Small intestine (tissue), 16 donors: ENCODE measurements at places on chromosomes 5 and 9. TPM values are rescaled to one million over a fixed set of nuclear protein-coding genes. Genes with fewer than 3 reads are reported as not detected.
A peak's percentile ranks its signal among the peaks of the same experiment; 100 is the strongest.

DNA sequence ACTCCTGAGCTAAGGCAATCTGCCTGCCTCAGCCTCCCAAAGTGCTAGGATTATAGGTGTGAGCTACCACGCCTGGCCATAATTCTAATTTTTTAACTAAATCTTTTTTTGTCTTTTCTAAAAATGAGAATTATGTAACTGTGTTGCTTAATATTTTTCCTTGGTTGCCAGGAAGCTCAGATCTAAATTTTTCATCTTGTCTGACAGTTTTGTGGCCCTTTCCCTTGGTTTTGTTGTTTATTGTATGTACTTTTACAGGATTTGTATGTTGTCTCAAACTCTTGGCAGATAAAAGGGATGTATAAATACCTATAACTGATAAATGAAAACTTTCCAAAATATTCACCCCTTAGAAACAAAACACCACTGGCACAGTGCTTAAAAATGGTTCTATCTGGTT is 88.2 kb upstream of the KLF9 start:
- DNase-seq = no peak
- no peaks in the 10 kb centered on the region for H3K4me1 ChIP-seq
- H3K27me3 ChIP-seq = no peaks in the 10 kb centered on the region
- no peak overlapping the region for H3K4me3 ChIP-seq
- no peaks in the 10 kb centered on the region for H3K36me3 ChIP-seq

NEURL1B gene
- polyA plus RNA-seq = 21.0 TPM

GRCh38 chr5:35442885-35443639 is 174.6 kb upstream of the SPEF2 start:
- no peaks in the 10 kb centered on the region for H3K27me3 ChIP-seq
- H3K36me3 ChIP-seq = no peaks in the 10 kb centered on the region
- no peak overlapping the region for H3K4me3 ChIP-seq
- no peak for DNase-seq
- no peaks in the 10 kb centered on the region for H3K4me1 ChIP-seq

DNA sequence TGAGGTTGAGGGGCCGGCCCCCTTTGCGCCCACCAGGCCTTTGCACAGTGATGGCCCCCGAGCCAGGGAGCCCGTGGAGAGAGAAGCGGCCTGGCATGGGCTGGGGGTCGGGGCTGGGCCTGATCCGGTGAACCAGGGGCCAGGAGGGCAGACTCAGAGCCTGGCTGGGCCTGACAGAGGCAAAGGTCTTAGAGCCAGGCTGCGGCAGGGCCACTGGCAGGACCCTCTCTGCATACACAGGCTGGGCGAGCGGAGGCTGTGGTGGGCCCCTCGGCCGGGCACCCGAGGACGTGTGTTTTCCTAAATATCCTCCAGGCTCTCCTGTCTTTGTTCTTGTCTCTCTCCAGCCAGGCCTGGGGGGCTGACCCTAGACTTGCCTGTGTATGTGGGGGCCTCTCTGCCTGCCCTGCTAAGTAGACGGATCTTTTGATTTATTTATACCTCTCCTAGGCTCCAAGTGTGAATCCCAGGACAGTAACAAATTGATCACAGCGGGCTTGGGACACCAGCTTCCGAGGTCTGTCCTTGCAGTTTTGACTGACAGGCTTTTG is 933 bp downstream of the NEK6 start:
- peaks cover 38% of the 10 kb centered on the region for H3K4me1 ChIP-seq
- no peaks in the 10 kb centered on the region for H3K36me3 ChIP-seq
- H3K27me3 ChIP-seq = no peaks in the 10 kb centered on the region
- peak overlapping the region; percentile 90 for H3K4me3 ChIP-seq
- peak overlapping the region; percentile 90 for H3K27ac ChIP-seq
- peak; percentile 59 for DNase-seq

GRCh38 chr5:35117967-35118366 is 70.2 kb upstream of the AGXT2 start:
- H3K4me1 ChIP-seq = no peaks in the 10 kb centered on the region
- no peak for DNase-seq
- H3K36me3 ChIP-seq = no peaks in the 10 kb centered on the region
- H3K27me3 ChIP-seq = no peaks in the 10 kb centered on the region
- H3K4me3 ChIP-seq = no peak overlapping the region

PCDHB7 gene
- polyA plus RNA-seq = 1.1 TPM

DNA sequence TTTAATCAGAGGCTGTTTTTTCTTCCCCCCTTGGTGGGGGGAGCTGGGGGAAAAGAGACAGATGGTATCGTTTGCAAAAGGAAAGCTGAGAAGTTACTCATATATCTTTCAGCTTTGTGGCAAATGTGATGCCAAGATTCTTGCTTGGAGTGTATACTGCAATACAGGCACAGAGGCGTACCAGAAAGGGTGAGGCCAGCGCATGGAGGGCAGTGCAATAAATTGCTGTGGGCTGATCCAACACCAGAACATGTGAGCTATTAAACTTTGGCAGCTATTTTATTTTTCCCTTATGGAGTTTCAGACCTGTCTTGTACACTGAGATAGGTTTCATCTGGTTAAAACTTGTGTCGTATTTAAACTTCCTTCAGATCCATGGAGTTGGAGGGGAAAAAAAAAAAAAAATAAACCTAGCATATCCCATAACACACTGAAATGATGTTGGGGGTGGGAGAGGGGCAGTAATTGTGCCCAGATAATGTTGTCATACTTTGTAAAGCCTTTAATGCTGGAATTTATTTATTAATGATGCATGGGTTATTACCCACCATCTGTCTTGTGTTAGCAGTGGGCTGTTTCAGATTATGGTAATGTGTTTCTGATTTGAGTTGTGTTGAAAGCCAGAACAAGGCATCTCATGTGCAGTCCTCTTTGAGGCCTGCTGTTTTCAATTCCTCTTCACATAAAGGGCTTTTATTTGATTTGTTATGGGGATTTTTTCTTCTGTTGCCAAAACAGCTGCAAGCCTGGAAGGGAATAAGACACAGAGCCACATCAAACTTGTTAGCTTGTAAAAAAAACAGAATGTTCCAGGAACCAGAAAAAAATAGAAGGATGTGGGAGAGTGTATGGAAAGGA is 891.3 kb downstream of the TLE1 start:
- H3K4me1 ChIP-seq = no peaks in the 10 kb centered on the region
- H3K27ac ChIP-seq = peak overlapping the region; percentile 14
- no peaks in the 10 kb centered on the region for H3K27me3 ChIP-seq
- H3K36me3 ChIP-seq = no peaks in the 10 kb centered on the region
- H3K4me3 ChIP-seq = no peak overlapping the region

TMEM174 gene
- not detected for polyA plus RNA-seq

DNA sequence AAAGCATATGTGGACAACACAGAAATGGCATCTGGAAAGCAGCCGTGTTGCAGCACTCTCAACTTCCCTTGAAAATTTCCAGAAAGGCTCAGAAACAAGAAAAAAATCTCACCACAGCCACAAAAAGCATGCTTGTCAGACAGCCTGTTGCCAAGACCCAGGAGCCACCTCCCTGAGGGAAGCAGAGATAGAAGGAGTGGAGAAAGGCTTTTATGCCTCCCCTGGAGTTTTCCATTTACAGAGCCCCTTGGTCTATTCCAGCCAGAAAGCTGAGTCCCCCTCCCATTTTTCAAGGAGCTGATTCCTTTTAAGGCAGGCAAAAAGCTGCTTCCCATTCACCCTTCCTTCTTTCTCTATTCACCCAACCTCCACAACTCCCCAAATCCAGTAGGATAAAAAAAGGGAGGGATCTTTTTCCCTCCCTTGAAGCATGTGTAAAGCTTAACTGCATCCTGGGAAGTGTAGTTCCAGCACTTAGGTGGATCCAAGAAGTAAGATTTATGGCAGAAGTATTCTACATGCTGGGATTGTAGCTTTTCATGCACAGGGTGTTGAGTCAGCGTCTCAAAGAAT is 37.1 kb upstream of the PALM2AKAP2 start:
- H3K4me1 ChIP-seq = no peaks in the 10 kb centered on the region
- H3K27ac ChIP-seq = no peak overlapping the region
- no peak for DNase-seq

DNA sequence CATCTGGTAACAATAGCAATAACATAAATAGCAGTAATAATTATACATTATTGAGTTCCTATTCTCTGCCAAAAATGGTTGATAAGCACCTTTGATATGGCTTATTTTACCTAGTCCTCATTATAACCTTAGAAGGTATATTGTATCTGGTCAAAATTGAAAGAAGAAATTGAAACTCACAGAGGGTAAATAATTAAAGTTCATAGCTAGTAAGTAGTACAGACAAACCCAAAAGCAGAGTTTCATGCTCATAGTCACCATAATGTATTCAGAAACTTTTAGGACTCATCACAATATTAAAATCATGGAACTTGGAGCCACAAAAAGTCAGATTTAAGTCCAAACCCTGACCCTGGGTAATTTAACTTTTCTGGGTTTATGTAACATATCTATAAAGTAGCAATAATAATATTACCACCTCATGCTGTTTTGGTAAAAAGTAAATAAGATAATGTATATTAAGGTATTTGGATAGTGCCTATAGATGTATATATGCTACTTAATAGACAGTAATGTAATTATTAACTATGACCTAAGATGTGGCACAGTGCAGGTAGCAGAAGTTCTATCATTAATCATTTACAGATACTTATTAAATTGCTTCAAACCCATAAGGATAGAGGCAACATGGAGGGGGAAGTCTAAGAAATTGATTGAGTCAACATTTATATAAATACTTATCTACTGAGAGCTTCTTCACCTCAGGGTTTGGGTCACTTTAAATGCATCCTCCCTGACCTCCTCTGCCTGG is 32.4 kb downstream of the STK32A start:
- H3K4me3 ChIP-seq = no peak overlapping the region
- H3K27ac ChIP-seq = no peak overlapping the region
- DNase-seq = no peak
- no peaks in the 10 kb centered on the region for H3K36me3 ChIP-seq
- no peaks in the 10 kb centered on the region for H3K4me1 ChIP-seq
- H3K27me3 ChIP-seq = no peaks in the 10 kb centered on the region

GRCh38 chr9:90105773-90106172 is 501.0 kb downstream of the GADD45G start:
- DNase-seq = no peak
- no peaks in the 10 kb centered on the region for H3K27me3 ChIP-seq

RNF208 gene
- 10.8 TPM for polyA plus RNA-seq

DNA sequence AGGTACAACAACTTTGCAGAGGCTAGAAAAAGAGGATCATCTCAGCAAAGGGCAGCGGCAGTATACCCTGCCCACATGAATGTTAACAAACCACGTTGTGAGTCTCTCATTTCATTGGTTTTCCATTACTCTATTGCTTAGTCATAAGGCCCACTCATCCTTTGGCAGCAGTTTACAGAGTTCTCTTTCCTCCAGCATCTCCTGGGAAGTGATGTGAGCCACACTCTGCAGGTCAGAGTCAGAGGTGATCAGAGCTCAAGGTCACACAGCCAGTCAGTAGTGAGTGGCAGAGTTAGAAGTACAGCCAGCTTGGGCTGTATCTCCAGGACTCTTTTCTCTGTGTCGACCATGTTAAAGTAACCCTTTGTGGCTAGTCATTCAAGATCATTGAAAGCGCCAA is 599.6 kb upstream of the GRAMD2B start:
- H3K36me3 ChIP-seq = no peaks in the 10 kb centered on the region
- no peaks in the 10 kb centered on the region for H3K4me1 ChIP-seq
- H3K27me3 ChIP-seq = no peaks in the 10 kb centered on the region
- H3K4me3 ChIP-seq = no peak overlapping the region

DNA sequence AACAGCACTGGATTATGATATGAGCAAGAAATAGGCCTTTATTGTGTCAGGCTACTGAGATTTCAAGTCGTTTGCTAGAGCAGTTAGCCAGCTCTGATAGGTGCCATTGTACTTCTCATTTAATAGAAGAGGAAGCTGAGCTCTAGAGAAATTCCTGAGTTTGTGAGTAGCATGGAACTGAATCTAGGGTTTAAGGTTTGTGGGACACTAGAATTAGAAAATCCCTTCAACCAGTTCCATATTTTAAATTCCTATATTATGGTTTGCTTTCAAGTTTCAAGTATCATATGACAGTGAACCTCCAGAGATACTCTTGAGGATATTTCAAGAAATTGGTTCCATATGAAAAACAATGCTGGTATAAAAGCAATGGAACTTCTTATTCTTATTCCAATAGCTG is 87.6 kb downstream of the ANKRD55 start:
- no peaks in the 10 kb centered on the region for H3K4me1 ChIP-seq
- no peak overlapping the region for H3K27ac ChIP-seq
- H3K27me3 ChIP-seq = no peaks in the 10 kb centered on the region

- no peaks in the 10 kb centered on the region for H3K36me3 ChIP-seq
- no peaks in the 10 kb centered on the region for H3K27me3 ChIP-seq
- no peak for DNase-seq
- no peak overlapping the region for H3K27ac ChIP-seq
- no peak overlapping the region for H3K4me3 ChIP-seq
These were observed 1823.4 kb downstream of the MAT2B start for GRCh38 chr5:165328846-165329245.
